GM03348 (cell line): ENCODE measurements at places on chromosomes 6 and 20.

DNA sequence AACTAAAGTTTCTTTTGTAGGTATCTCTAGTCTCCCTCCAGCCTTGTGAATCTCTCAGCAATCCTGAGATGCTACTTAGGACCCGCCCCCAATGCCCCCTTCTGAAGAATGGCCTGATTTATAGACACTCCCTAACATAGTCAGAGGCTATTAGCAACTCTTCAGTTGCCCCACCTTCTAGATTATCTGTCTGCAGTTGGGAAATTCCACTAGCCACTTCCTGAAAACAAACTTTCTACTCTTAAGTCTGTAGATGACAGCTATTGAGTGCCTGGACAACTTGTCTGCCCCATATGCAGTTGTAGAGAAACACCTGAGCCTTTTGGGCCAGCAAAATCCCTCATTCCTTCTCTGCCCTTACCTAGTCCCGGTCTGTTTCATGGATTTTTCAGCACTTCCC is 188.2 kb upstream of the PREP start:
- DNase-seq, result no peak

DNA sequence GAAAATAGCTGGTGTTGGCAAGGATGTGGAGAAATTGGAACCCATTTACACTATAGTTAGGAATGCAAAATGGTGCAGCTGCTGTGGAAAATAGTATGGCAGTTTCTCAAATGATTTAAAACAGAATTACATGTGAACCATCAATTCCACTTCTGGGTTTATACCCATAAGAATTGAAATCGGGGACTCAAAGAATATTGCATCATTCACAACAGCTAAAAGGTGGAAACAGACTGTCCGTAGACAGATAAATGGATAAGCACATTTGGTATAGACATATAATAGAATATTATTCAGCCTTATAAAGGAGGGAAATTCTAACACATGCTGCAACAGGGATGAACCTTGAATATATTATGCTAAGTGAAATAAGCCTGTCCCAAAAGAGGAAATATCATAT is 189.9 kb upstream of the RIN2 start:
- no peak for DNase-seq

- no peak for DNase-seq
These were observed 14.8 kb upstream of the HLA-DRB1 start for GRCh38 chr6:32604434-32604877.

GRCh38 chr20:33733654-33734576 is 2.1 kb downstream of the ZNF341 start:
- DNase-seq, result peak; percentile 90

DNA sequence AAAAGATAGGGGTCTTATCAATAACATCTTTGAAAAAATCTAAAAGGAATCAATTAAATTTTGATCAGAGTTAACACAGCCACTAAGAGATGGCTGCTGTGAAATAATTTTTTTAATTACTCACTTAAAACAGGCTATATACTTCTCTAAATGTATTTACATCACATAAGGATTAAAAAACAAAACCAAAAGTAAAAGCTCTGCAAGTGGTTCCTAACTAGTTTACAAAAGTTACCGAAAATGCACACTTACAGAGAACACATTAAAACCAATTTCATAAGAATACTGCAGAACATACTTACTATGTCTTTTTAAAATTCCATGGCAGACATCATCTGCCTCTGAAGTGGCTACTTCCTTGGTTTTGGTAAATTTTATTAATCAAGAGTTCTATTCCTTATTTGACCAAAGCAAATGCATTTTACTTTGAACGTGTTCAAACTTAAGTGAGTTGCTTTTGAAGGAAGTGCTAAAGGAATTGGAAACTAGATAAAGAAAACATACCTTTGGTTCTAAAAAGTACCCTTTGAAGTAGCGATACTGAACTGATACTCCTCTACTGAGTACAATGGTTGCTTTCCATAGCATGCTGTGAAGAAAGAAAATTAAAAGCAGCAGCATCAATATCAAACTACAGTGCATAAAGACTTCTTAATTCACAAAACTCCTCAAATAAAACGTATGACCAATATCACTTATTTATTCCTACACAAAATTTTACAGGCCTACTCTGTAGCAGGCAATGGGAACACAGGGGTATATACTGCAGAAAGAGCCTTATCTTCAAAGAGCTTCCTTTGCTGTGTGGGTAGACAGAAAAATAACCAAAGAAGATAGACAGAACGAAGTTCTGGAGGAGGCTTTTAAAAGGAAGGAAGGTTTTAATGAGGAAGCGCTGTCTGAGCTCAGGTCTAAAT is 157.1 kb upstream of the SHLD1 start:
- DNase-seq, result no peak

DNA sequence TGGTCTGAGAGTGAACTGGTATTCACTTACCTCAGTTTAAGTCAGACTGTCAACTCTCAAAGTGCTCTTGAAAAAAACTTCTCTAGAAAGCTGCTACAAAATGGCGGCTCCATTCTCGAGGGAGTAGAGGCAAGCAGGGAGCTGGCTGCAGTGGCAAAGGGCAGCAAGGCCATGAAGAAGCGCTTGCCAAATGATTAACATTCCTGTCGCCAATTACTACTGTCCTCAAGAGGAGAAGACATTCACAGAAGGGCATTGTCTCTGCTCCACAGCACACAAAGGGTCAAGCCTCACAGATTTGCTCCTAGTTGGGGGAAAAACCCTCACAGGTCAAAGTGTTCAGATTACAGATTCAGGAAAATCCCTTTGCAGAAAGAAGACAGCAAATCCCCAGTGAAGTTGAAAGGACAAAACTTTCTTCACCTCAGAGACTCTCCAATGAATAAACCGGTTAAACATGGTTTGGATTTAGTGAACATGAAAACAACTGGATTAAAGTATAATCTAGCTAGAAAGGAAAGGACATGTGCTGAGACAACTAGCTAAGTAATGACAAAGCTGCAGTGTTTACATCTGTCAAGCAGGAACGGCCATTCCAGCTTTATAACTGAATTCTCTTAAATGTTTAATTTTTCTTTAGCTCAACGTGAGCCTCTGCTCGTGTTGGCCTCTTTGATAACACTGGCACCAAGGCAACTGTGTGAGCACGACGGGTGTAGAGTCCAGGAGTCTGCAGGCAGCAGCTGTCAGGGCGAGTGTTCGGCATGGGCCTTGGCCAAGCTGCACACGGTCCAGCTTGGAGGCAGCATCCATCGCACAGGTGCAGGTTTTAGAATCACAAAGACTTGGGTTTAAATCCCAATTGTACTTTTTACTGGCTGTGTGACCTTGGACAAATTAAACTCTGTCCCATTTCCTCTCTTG is 37.6 kb downstream of the NR2E1 start:
- DNase-seq, result no peak

- DNase-seq, result no peak
These were observed 109.6 kb downstream of the CARMIL1 start for GRCh38 chr6:25388776-25389175.

- DNase-seq, result no peak
These were observed 19.8 kb downstream of the TRERF1 start for GRCh38 chr6:42431877-42432276.

DNA sequence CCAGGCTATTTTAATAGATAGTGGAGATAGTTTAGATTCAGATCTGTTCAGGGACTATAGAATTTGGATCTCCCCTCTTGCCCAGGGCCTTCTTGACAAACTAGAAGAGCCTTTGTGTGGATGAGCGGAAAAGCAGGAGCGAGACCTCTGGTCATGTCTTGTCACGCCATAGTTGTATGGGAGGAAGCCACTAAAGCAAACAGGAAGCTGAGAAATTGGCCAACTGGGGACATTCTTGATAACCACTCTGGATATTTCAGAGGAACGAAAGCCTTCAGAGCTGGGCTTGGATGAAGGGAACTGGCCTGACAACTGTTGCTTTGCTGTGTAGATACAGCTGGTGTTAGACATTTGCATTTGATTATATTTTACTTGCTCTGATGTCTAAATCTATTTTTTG is 54.1 kb upstream of the EXOC2 start:
- DNase-seq, result no peak

GRCh38 chr6:127592964-127593363 is 16.0 kb downstream of the C6orf58 start:
- no peak for DNase-seq

GRCh38 chr6:21386744-21387143 is 206.8 kb upstream of the SOX4 start:
- no peak for DNase-seq

- peak; percentile 69 for DNase-seq
These were observed 6.9 kb upstream of the BLCAP start for GRCh38 chr20:37534401-37535157.

GRCh38 chr6:12403947-12404647 is 113.9 kb downstream of the EDN1 start:
- peak; percentile 44 for DNase-seq

- DNase-seq, result no peak
These were observed 21.7 kb downstream of the TMEM74B start for GRCh38 chr20:1163105-1163504.

DNA sequence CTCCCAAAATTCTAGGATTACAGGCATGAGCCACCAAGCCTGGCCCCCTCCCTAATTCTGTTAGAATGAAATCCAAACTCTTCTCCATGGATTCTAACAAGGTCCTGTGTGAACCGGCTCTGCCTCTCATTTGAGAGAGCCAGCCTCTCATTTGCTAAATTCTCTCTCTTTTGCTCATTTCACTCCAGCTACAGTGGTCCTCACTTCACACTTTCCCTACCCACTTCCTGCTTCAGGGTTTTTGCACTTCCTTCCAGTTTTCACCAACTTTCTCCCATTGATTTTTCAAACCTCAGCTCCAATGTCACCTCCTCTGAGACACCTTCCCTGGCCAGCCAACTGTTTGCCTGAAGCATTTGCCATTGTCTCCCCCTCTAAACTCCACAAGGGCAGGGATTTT is 5.1 kb downstream of the COX4I2 start:
- no peak for DNase-seq
